ENCODE measurements at places on chromosomes 13 and 19.

DNA sequence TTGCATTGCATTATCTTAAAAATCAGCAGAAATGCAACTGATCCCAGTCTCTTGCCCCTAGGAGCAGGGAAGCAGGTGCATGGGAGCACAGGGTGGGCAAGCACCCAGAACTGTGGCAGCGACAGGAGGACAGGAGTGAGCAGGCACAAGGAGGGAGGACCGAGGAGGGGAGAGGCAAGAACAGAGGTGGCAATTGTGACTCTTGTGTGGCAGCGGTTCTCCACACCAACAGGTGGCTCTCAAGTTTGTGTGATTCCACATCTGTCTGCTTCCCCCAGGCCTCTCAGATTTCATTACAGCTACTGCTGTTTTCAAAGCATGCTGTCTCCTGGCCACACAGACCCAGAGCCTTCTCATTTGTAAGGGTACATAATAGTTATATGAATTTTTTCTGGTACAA, 108.5 kb downstream of the STK24 start:
- no peak for DNase-seq

GRCh38 chr19:13689085-13689484, 75.2 kb upstream of the MRI1 start:
- DNase-seq: no peak

GRCh38 chr13:42041011-42041683, 7.3 kb upstream of the DGKH start:
- DNase-seq: no peak

- DNase-seq: no peak
These were observed 4.8 kb downstream of the GNA15 start for GRCh38 chr19:3140667-3141038.

DNA sequence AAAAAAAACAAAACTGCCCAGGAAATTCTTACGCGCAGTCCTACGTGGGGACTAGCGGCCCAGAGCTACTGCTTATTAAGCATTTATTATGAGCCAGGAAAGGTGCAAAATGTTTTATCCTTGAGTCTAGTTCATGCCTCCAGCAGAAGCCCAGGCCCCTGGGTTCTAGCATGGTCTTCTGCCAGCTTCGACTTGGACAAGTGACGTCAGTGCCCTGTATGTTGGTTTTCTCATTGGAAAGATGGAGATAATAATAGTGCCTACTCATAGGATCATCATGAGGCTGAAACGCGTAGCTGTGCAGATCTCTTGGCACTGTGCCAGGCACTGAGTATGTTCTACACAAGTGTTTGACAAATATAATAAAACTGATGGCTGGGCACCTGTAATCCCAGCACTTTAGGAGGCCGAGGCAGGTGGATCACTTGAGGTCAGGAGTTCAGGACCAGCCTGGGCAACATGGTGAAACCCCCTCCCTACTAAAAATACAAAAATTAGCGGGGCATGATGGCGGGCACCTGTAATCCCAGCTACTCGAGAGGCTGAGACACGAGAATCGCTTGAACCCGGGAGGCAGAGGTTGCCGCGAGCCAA, 12.4 kb upstream of the SULT2B1 start:
- DNase-seq: no peak

GRCh38 chr13:41603917-41604316, 146.6 kb downstream of the RGCC start:
- DNase-seq: peak; percentile 17

- DNase-seq: no peak
These were observed 8.6 kb downstream of the PDX1 start for GRCh38 chr13:27928353-27928804.

GRCh38 chr13:59679254-59679653, 484.5 kb downstream of the DIAPH3 start:
- DNase-seq: no peak

DNA sequence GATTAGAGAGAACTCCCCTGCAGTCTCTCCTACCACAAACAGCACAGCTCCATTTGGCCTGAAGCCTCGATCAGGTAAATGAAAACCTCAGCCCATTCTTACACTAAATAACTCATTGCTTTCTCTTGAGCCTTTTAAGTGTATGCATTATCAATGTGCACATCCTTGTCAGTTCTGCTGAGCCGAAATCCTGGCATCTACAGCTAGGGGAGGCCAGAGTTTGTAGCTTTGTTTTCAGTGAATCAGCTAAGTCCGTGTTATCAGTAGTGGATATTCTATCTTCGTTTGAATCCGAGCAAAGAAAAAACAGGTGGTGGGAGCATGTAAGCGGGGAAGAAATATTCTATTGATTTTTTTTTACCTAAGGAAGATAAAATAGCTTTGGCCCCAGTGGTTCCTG, 84.4 kb downstream of the ESD start:
- no peak for DNase-seq

DNA sequence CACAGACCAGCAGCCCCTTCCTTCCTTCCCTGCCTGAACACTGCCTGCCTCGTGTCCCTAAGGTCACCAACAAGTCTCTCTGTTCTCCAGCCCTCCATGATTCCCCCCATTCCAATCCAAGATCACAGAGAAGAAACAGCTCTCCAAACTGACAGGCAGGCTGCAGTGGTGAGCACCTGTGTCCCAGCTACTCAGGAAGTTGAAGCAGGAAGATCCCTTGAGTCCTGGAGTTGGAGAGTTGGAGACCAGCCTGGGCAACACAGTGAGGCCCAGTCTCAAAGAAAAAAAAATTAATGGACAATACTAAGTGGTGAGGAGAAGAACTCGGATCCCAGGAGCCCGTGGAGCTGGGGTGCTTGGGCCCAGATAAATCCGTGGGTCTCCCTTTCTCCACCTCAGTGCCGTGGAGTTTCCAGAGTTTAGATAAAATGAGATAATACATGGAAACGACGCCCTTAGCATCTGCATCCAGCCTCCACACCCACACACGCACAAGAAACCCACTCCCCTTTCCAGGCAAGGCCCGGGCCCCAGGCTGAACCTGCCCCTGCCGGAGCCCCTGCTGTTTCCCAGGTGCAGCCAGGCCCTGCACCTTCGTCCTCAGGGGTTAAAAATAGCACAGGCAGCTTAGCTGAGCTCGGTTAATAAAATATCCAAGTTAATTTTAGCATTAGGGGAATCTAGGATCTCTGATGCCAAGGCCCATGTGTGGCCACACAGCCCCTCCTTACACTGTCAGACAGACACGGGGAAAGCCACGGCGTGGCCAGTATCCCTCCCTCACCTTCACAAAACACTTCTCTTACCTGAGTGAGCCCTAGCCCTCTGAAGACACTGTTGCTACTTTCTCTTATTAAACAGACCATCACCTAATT, 4.7 kb downstream of the RASA3 start:
- DNase-seq: no peak

- no peak for DNase-seq
These were observed 24.9 kb downstream of the PCID2 start for GRCh38 chr13:113183450-113184129.

DNA sequence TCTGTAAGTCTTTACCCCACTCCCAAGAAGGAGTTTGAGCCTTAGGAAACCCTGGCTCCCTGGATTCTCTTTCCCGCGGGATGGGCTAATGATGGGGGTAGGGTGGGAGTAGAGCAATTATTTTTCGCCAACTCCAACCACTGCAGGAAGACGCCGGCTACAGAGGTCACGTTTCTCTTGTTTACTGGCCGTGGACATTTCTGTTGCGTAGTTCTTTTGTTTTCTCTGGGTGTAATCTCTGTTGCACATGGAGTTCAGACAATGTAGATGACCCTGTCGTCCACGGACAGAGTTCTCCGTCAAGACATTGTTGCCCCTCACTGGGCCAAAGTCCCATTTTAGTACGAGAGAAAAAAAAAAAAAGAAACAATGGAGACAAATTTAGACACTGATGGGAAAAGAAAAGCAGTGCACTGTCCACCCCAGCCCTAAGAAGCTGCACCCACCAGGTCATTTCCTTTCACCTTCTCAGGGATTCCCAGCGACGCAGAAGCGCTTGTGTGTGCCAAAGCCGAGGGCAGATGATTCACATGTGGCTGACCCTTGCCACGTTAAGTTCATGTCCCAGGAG, 133.9 kb upstream of the ARGLU1 start:
- no peak for DNase-seq

DNA sequence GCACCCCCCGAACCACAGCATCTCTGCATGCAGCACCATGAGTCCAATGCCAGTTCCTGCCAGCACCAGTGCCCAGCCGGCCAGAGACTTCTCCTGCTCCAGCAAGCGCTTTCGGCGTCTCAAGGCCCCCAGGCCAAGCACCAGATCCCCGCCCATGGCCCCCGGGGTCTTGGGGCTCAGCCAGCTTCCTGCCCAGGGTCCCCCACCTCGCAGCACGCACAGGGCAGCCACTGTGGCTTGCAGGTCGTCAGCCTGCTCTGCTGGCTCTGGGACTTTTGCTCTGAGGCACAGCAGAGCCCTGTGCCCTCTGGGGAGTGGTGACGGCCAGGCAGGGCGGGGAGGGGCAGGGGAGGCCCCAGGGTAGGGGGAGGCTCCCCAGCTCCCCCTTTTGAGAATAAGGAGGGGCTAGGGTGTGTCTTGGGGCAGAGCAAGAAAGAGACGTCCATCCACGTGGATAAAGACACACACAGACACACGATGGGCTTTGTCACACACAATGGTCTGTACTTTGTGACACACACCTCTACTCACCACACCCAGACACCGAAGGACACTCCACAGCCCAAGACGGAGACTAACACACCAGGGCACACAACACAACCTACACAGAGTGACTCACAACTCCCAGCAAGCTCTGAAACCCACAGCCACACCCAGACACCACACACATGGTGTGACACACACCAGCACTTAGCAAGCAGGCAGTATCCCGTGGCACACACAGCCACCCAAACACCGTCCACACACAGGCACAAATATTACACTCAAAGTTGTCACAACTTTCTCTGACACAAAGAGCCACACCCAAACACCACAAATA, at the start of gene KCNN4:
TSS of gene KCNN4 (minus strand) at position 268 of the 820 bp plus-strand sequence. CDS start at position 156, 112 bp downstream.
- DNase-seq: no peak

GRCh38 chr19:29819300-29819699, 7.5 kb downstream of the CCNE1 start:
- DNase-seq: no peak

- DNase-seq: no peak
These were observed 211.5 kb downstream of the KLF12 start for GRCh38 chr13:73922493-73923393.

- no peak for DNase-seq
These were observed at the start of gene ZNF587B for GRCh38 chr19:57830071-57830602. Gene ZNF587B, plus strand, starts transcription at chr19:57830299. Its CDS starts 230 bp downstream, at chr19:57830529.

- DNase-seq: no peak
These were observed 40.0 kb upstream of the F7 start for GRCh38 chr13:113065406-113066141.

DNA sequence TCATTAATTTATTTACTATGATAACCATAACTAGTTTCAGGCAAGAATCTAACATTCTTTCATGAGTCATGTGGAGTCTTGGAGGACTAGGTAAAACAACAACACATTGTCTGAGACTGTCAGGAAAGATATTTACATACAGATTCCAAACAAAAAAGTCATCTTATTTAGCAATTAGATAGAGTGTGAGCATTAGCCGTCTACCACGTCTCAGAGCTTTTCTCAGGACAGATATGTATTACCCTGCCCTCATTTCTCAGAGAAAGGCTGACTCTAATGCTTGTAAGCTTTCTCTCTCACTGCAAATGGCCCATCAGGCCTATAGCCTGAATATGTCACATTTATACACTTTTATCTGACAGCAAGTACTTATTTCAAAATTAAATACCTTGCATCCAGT, 312.1 kb upstream of the PCDH20 start:
- DNase-seq: peak; percentile 12

GRCh38 chr13:52665325-52665724, 12.7 kb downstream of the SUGT1 start:
- DNase-seq: no peak

- DNase-seq: no peak
These were observed 422.9 kb downstream of the KCTD12 start for GRCh38 chr13:76463314-76463713.

DNA sequence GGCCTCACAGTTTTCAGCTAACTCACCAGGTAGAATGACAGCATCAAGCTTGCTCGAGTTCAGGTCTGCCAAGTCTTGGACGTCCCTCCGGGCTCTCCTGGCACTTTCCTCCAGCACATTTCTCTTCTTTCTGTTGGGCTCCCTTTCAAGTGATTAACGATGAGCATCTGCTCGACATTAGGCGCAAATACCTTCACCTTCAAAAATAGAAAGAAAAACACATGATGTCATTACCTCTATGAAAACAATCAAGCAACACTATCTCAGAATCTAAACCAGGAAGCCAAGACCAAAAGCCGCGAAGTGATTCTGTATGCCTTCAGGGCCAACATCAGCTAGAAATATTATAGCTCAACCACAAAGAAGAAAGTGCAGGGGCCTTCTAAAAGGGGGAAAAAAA, 15.4 kb upstream of the CLN5 start:
- no peak for DNase-seq

DNA sequence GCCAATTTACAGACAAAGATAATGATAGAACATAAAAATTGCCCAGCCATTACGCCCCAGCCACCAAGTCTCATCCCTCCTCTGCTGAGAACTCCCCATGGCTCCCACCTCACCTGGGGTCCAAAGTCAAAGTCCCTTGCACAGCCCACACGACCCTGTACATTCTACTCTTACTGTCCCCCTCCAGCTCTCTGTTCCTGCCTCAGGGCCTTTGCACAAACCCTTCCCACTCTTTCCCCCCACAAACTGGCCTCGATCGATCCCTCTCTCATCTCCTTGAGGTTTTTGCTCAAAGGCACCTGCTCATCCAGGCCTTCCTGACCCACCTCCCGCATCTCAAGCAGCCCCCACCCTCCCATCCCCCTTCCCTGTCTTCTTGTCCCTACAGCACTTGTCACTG, 1.3 kb downstream of the DOCK6 start:
- DNase-seq: no peak

DNA sequence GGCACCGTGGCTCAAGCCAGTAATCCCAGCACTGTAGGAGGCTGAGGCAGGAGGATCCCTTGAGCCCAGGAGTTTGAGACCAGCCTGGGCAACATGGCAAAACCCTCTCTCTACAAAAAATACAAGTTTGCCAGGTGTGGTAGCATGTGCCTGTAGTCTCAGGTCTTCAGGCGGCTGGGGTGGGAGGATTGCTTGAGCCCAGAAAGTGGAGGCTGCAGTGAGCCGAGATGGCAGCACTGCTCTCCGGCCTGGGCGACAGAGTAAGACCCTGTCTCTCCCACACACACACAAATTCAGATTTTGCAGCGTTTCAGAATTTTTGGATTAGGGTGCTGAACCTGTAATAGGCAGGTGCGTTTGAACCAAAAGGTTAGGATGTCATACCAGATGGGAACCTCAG, 2.2 kb downstream of the RPS11 start:
- no peak for DNase-seq
